ENCODE measurements at places on chromosomes 2 and 18.
A peak's percentile ranks its signal among the peaks of the same experiment; 100 is the strongest.

- ATAC-seq = peak; percentile 92
Observed at GRCh38 chr18:75070625-75071483, 138.1 kb downstream of the PTGR3 start.

GRCh38 chr18:59783138-59783537 lies 85.9 kb upstream of the CCBE1 start:
- peak; percentile 73 for ATAC-seq

GRCh38 chr2:100846716-100847115 lies 26.8 kb downstream of the NPAS2 start:
- no peak for ATAC-seq

DNA sequence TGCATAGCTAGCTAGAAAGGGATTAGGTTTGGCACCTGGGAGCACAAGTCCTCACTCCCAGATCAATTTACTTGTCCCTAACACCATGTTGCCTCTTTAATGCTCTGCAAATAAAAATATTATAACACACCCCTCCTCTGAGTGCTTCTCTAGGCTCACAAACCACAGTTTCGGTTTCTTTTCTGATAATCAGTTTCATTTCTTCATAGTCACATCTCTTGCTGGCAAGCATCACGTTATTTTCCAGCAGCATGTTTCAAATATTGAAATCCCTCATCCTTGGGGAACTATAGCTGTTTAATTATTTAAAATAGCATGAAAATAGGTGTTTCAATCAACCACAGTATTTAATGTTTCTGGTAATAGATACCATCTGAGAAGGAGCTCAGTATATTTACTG lies 13.9 kb upstream of the SMCHD1 start:
- peak; percentile 75 for ATAC-seq

GRCh38 chr2:147642765-147643164 lies 202.1 kb upstream of the ACVR2A start:
- ATAC-seq = no peak

GRCh38 chr18:7844418-7844817 lies 277.3 kb downstream of the PTPRM start:
- no peak for ATAC-seq

- ATAC-seq = no peak
Observed at GRCh38 chr2:81894451-81894990, 1590.0 kb upstream of the LRRTM1 start.

DNA sequence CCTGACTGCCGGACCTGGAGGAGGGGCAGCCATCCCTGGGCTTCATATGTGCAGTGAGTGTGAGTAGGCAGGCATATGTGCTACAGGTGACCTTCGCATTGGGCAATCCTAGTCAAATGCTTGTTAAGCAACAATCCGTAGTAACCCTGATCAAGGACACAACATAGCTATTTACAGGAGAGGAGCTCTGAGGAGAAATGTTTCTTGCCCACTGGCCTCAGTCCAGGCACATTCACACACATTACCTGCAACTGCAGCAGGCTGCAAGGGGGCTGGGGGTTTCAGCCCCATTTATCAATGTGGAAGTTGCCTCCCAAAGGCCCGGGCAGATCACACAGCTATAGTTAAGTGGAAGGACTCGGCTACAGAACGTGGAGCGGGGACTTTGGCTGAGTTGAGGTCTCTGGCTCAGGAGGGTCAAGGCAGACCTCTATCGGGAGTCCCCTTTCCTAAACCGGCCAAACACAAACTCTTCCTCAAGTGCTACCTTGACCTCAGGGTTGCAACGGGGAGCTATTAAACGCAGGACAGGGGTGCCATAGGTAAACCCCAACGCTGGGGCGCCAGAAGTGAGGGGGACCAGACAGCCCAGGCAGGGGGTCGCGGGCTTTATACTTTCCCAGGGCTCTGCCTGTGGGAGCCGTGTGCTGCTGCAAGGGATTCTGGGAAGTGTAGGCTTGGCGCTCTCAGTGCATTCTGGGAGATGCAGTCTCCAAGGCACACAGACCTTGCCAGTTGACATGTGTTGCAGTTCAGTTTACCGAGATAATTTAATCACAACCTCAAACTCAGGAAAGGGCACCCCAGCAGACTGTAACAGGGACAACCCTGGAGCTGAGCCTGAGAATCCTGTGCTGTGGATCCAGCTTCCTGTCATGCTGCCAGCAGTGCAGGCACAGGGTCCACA lies 9.4 kb downstream of the KHK start:
- peak; percentile 72 for ATAC-seq

DNA sequence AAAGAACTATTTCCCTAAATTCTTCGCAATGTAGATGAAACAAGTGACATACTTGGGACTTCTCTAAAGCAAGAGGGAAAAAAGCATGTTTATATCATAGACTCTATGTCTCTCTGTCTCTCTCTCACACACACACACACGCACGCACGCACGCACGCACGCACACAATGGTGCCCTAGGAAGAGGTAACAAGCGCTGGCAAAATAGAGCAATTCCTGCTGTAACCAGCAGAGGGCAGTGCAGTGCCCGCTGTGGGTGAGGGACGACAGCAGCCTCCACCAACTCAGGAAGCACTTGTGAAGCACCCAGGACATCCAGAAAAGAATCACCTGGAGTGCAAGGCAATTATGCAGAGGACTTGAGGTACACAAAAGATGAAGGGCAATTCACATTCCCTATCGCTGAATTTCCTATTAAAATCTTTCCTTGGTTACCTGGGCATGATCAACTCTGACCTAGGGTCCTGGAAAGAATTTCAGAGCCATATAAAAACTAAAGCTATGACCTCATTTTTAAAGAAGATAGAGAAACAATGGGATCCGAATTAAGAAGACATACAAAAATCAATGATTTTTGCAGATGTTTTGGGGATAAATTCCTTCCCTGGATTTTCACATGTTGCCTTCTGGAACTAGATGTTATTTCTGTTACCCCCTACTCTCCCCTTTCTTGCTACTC lies 166.4 kb downstream of the PDE11A start:
- ATAC-seq = peak; percentile 69

GRCh38 chr2:68569604-68570003 lies 73.8 kb upstream of the PROKR1 start:
- ATAC-seq = no peak

- ATAC-seq = no peak
Observed at GRCh38 chr18:45386041-45386655, 229.1 kb upstream of the SLC14A2 start.

GRCh38 chr2:8677646-8678592 lies 3.9 kb upstream of the ID2 start:
- no peak for ATAC-seq

- ATAC-seq = no peak
Observed at GRCh38 chr2:239950144-239951128, 74.7 kb downstream of the NDUFA10 start.

DNA sequence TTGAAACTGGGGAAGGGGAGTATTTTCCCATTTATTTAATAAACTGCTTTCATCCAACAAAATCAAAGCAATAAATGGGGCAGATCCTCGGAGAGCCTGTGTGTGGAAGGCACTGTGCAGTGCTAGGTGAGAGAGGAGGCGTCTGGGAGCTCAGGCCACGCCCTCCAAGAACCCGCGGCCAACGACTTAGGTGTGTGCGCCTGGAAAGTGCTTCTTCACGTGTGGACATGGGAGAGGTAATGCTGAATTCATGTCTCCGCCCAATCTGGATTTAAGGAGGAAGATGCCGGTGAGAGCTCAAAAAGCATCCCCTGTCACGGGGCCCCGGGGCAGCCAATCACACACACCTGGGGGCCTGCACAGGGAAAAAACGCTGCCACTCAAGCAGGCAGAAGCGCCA lies 77.4 kb downstream of the HDAC4 start:
- no peak for ATAC-seq

- no peak for ATAC-seq
Observed at GRCh38 chr18:46675112-46675511, 18.1 kb upstream of the LOXHD1 start.

DNA sequence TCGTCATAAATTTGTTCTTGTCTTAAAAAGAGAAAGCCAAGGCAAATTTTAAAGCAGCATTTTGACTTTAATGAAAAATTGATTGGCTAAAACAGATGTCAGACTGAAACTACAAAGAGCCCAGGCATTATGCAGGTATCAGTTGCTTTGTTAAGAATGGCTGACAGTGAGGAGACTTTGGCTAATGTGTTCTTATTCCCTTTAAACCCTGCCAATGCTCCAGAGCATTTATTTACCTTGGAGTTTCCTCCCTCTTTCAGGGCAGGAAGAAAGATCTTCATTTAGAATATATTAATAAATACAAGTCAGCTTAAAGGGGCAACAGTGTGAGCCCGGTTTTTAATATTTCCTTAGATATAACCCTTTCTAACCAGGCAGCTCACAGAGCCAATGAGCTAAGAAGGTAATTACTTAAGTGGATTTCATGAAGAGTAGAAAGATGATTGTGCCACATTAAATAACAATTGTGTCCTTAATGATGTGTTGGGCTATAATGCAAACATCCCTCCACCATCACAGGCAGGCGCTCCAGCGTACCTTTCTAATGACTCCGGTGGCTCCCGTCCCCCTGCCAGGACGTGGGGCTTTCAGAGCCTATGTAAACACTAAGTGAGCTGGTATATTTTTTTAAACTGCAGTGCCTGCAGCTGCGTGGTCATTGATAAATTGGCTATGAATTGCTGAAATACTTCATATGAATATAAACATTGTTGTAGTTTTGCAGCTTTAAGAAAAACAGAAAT lies 349.4 kb upstream of the POU3F3 start:
- ATAC-seq = no peak
